ENCODE measurements at places on chromosomes 7 and 10.

DNA sequence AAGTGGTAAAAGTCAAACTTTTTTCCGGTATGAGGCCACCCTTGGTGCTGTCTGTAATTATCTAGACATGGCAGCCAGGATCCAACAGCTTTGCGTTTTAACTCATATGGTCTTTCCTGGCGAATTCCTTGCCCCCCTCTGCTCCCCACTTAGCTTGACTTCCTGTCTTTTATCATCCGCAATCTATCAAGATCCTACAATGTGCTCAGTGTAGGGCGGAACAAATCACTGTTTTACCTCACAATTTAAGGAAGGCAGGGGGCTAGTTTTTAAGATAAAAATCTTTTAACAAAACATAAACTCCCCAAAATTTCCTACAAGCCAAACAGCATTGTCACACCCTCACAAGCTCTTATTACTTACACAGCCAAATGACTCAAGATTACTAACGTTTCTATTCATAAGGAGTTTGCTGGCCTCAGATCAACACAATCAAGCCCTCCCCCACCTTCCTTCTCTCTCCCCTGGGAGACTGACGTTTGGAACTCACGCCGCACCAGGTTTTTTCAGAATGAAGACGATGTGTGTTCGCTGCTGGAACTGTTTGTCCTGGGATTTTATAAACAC is 1.3 kb upstream of the CDK14 start:
- no peak for DNase-seq

DNA sequence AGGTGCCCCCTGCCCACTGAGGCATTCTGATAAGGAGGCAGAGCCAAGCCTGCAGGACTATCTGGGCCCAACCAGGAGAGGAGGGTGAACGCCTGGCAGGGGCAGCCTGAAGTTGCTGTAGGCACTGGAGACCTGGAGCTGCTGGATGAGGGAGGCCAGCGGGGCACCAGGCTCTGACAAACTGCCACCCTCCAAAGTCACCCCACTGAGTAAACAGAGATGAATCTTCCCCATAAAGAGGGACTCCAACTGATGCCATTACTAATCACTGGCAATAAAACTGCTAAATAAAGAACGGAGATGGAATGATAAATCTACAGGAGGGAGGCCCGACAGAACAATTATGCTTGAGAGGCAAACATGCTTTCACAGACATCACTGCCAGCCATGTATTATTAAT is 44.2 kb downstream of the DRGX start:
- DNase-seq: no peak

DNA sequence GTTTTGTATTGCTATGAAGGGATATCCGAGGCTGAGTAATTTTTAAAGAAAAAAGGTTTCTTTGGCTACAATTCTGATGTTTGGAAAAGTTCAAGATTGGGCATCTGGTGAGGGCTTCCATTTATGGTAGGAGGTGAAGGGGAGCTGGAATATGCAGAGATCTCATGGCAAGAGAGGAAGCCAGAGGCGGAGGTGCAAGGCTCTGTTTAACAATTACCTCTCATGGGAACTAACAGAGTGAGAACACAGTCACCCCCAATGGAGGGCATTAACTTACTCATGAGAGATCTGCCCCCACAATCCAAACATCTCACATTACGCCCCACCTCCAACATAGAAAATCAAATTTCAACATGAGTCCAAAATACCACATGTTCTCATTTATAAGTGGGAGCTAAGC is 62.0 kb downstream of the AKR1D1 start:
- no peak for DNase-seq

GRCh38 chr7:31934551-31934950 is 135.7 kb downstream of the PDE1C start:
- DNase-seq: no peak

DNA sequence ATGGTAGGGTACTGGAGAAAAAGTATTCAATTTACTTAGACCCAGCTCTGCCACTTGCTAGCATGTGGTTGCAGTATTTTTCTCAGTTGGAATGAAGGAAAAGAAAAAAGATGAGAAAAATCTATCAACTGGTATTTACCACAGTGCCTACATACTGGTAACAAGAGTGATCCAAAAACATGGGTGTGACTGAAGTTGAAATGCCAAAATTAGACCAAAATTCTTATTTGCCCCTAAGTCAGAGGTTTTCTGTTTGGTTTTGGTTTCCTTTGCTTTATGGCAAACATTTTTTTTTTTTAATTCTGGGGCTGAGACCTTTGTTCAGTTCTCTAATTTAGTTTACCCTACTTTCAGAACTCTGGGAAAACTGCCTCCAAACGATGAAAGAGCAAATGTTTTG is 12.3 kb downstream of the HYCC1 start:
- no peak for DNase-seq

All from CD8-positive, alpha-beta memory T cell (primary cell).